ENCODE measurements at places on chromosomes 2 and 18.

- DNase-seq: peak; percentile 93
These were observed 72.4 kb downstream of the ALPK2 start for GRCh38 chr18:58556331-58557007.

DNA sequence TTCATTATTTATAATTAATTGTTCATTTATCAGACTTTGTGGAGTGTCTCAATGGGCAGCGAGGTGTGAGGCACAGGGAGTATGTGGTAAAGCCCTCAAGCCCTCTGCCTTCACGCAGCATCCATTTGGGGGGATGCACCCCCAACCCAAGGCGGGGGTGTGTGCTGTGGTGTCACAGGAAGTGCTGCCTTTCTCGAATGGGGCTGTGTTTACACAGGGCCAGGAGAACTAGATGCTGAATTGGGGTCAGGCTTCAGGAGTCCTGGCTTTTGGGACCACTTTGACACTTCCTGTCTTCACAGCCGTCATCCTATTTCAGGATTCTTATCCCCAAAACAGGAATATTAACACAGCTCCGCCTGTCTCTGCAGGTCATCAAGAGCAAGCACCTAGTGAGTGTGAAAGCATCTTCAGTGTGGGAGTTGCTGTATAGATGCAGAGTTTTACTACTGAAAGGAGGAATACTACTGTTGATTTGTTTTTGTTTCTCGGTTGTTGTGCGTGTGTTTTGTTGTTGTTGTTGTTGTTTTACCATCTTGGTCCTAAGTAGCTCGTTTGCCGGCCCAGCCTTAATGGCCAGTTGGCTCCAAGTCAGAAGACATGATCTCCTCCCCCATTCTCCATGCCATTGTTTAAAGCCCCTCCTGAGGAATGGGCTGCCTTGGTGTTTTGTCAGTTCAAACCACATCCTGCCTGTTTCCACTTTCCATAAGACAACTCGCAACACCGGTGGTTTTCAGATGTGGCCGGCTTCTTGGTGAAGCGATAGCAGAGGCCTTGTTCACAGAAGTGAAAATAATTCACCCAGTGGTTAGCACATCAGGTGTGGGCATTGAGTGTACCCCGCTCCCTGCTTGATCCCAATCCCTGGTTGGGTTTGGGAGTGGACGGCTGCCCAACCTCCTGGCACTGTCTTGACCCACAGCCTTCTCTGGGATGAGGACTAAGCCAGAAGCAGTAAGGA lies 221.3 kb downstream of the BCL2 start:
- DNase-seq: no peak

GRCh38 chr2:20093263-20094141 lies 42.1 kb upstream of the LAPTM4A start:
- DNase-seq: peak; percentile 81

GRCh38 chr2:74577448-74577847 lies 22.9 kb downstream of the DOK1 start:
- no peak for DNase-seq

DNA sequence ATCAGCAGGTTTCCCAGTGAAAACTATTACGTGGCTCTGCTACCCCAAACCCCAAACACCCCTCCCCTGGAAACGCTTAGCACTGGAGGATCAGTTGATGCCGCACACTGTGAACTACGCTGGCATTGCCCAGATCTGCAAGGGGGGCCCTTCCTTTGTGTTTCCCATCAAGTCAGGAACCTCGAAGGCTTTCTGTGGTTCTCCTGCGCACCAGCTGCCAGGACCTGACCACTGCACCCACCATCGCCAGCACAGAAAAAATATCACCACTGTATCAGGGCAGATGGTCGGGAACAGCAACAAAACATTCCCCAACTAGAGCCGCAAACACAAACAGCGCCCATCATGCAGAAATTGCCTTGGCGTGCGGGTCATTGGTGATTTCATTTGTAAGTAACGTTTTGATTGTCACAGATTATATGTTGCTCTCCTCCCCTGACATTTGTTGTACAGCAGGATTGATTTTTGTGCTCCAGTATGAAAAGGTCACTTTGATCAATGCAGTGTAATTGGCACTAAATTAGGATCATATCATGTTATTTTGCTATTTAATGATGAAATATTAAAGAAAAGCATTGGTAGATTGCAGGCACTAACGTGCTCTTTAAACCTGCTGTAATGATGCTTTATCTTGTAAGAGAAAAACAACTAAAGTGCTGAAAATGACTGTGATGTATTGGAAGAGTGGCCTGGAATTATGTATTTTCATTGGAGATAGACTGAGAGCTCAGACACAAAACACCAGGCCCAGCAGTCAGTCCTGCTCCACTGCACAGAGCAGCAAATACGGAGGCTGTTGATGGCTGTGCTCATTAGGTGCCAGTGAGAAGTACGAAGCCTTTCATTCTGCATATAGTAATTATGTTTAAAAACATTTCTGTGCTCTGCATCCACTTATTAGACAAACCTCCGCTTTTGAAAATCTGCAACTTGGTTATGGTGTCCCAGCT lies 833.2 kb upstream of the SALL3 start:
- DNase-seq: no peak

DNA sequence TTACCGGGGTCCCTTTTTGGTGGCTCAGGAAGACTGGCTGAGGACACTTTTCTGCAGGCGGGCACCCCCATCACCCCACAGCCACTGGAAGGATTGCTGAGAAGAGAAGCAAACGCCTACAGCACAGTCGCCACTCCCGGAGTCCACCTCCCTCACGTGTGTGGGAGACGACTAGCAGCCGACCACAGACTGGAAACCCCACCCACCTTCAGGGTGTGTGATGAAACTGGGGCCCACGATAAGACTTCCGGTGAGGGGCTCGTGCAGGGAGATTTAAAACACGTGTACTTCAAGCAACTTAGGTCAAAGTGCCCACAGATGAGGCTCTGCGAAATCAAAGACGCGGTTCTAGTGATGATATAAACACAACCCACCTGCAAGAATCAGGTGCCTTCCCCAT lies 26.3 kb downstream of the MBP start:
- no peak for DNase-seq

DNA sequence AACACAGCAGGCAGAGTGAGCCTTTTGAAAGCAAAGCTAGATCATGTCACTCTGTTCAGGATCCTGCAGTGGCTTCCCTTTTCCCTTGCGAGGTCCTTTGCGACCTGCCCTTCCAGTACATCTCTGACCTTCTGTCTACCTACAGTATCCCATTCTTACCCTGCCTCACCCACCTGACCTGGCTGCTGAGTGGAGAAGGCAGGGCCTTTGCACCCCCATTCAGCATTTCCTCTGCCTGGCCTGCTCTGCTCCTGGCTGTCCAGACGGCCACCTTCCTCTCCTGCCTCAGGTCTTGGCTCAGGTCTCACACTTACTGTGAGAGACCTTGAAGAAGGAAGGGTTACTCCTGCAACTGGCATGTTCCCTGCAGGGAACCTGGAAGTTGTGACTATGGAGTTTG lies 77.4 kb downstream of the MAPRE2 start:
- peak; percentile 26 for DNase-seq

- no peak for DNase-seq
These were observed 206.8 kb downstream of the CLIP4 start for GRCh38 chr2:29322011-29322410.

DNA sequence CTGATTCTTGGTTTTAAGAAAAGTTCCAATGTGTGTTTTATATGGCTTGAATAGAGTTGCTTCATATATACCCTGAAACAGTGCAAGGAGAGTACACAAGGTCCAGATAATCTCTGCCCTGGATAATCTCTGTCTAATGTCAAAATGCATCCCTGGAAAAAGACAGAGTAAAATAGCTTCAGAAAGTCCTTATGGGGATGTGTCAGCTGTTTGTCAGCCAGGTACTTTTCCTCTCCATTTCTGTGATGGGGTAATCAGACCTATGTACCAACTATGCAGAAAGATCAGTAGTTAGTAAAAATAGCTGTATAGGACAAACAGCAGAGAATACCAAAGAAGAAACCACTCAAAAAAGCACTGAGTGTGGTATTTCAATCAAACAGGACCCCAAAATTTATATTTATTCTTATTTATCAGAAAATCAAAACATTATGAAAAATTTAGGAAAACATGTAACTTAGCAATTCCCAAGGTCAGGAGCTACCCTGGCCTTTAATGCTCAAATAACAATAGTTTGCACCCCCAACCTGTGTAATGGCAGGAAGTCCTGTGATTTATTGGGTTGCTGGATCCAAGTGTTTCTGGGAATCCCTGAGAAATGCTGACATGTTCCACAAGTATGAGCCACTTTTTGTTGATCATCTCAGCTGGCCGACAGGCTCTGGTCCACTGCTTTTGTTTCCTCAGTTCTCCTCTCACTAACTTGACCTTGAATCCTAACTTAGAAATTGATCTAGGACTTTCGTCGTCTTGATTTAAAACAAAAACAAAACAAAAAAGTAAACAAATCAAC lies 69.6 kb downstream of the MDH1 start:
- no peak for DNase-seq

DNA sequence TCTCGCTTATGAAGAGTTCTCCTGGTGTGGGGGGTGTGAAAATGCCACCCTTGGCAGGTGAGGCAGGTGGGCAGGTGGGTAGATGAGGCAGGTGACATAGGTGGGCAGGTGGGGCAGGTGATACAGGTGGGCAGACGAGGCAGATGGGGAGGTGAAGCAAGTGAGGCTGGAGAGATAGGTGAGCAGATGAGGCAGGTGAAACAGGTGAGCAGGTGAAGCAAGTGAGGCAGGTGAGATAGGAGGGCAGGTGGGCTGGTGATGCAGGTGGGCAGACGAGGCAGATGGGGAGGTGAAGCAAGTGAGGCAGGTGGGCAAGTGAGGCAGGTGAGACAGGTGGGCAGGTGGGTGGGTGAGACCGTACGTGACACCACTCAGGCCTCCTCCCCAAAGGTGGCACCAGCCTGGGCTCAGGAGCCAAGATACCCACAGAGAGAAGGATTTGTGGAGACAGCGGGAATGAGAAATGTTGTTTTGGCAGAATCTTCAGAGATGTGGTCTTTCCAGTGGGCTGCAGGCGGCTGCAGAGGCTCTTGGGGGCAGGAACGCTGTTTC lies 232.3 kb upstream of the MYT1L start:
- no peak for DNase-seq

GRCh38 chr2:230781130-230781797 lies 68.6 kb downstream of the CAB39 start:
- DNase-seq: no peak

GRCh38 chr2:72028351-72028995 lies 119.2 kb downstream of the CYP26B1 start:
- DNase-seq: no peak

- no peak for DNase-seq
These were observed 112.4 kb upstream of the RIOK3 start for GRCh38 chr18:23340661-23341060.

DNA sequence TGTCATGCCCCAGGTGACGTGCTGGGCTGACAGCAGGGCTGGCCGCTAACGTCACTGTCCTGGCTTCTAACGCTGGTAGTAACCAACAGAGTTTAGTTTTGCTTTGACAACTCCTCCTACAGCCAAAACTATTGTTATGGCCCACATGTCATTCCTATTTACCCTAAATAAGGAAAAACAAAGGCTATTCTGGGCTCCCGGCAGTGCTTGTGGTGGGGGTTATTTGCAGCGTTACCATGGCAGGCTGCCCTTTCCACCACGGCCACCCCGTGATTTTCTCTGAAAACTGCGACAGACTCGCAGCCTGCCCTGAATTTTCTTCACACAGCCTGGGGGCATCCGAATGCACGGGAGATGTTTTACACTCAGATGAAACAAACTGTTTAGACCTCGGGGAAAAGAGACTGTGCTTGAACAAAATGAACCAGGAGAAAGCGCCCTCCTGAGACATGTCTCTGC lies 115.2 kb downstream of the FAM210A start:
- DNase-seq: peak; percentile 51

GRCh38 chr18:36043153-36043552 lies 24.2 kb downstream of the RPRD1A start:
- no peak for DNase-seq

GRCh38 chr2:54416166-54416813 lies 39.8 kb upstream of the SPTBN1 start:
- no peak for DNase-seq

- DNase-seq: no peak
These were observed 19.7 kb downstream of the PKDCC start for GRCh38 chr2:42067521-42067920.

DNA sequence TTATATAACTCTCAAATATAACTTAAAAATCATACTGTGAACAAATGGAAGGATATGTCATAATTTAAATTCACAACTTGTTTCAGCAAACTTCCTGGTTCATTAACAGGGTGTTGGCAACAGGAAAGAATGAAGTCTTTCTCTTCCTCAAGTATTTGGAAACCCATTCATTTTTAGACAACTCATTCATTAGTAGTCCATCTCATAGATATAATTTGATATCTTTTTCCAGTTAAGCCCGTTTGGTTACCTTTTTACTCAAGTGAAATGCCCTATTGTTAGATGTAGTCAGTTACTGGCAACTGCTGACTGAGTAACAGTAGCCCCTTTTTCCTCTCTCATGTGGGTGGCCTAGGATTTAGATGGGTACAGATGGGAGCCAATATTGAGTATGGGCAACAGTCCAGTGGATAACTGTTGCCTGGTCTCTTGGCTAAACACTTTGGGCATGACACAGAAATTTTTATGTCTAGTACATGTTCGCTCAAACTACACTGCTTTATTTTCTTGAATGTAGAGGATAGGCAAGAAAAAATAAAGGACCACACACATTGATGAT lies 4.6 kb upstream of the UGP2 start:
- DNase-seq: no peak

DNA sequence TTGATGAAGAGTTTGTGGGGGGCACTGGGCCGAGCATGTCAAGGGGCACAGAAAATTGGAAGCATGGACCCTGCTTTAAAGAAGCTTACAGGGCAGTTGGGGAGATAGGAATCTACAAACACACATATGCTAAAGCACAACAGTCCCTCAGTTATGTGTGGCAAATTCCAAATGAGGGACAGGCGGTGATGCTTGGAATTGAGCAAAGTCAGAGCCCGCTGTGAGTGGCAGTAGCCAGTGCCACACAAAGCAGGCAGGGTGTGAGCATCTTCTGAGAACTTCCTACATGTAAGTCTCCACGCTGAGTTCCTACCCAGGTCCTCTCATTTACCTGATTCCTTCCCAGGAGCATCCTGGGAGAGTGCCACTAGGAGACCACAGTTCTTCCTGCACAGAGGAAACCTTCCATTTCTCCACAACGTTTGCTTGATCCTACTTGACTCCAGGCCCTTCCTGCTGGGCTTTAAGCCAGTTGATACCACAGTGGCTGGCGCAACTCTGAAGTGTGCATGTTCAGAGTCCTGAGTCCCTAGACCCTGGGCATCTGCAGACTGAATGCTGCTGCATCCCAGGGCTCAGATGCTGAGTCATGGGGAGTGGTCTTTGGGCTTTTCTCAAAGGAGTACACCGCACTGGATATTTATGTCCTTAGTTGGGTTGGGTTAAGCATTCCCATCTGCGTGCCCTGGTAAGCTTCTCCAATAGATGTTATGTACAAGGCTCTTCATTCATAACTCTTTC lies 287.3 kb upstream of the REV1 start:
- no peak for DNase-seq
